ENCODE measurements at places on chromosomes 16 and 17.
A peak's percentile ranks its signal among the peaks of the same experiment; 100 is the strongest.

DNA sequence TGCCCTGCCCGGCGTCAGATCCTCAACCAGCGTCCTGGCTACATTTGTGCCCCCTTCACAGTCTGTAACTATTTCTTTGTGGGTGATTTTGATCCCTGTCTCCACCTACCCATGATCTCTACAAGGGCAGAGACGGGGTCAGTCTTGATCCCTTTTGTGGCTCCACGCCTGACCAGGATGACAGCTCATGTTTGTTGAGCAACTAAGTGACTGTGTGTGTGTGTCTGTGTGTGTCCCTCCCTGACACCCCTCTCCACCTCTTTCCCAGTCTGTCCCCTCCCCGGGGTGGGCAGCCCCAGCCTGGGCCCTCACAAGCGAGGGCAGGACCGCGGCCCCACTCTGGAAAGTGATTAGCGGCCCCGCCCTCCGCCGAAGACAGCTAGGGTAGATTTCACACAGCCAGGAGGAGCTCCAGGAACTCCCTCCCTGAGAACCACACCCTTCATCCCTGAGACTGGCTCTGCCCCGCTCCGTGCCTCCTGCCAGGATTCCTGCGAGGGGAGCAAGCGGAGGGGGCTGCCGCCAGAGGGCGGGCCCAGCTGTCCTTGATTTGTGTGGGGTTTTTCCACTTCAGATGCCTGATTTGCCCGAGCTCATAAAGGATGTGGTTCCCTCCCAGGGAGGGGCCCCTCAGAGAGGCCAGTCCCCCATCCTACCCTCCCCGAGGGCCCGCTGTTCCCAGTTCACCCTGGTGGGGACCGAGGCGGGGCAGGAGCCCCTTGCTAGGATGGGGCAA, 5.3 kb upstream of the HS3ST6 start:
- no peak for DNase-seq

- no peak for DNase-seq
Observed at GRCh38 chr17:42323268-42323773, 35.0 kb downstream of the STAT5A start.

- no peak for DNase-seq
Observed at GRCh38 chr17:14366199-14366598, 65.3 kb downstream of the HS3ST3B1 start.

- DNase-seq = no peak
Observed at GRCh38 chr17:77728871-77729270, 229.6 kb upstream of the TNRC6C start.

DNA sequence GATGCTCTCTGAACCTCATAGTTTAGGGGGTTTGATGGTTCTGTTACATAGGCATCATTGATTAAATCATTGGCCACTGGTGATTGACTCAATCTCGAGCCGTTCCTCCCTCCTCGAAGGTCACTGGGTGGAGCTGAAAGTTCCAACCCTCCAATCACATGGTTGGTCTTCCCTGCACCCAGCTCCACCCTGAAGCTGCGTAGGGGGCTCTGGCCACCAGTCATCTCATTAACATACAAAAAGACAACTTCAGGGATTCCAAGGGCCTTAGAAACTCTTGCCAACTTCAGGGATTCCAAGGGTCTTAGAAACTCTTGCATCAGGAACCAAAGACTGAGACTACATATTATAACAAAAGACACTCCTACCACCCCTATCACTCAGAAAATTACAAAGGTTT, 306.5 kb upstream of the TNRC6C start:
- DNase-seq = no peak

DNA sequence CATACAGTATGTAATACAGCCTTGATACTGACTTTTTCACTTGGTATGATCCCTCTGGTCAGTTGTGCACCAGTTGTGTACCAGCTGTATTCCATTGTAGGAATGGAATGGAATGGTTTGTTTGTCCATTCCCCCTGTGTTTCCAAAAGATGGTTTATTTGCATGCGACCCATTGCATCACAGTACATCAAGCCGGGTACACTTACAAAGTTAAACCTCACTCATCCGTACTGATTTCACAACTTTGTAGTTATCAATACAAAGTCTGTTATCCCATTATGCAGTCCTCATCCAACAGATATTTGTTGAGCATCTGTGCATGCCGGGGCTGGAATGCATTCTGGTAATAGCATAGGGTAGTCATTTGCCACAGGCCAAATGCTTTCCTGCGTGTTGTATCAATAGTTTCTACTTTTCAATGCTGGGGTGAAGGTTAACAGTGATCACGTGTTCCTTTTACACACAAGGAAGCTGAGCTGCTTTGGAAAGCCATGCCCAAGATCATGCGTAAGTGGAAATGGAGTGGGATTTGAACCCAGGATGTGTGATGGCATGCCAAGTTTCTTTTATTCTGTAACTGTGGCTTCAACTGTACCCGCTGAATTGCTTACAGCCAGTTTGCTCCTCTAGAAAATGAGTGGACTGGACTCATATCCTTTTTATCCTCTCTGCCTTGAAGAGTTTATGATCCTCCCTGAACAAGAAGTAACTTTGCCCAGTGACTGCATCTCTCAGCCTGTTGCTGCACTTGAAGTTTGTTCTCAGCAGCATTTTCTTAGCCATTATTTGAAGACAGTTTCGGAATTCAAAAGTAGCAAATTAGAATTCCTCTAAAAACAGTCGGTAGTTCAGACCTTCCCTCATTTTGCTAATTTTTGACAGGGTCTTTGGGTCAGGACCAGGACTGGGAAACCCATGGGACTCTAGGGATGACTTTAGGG, 228.5 kb downstream of the CCDC182 start:
- no peak for DNase-seq

DNA sequence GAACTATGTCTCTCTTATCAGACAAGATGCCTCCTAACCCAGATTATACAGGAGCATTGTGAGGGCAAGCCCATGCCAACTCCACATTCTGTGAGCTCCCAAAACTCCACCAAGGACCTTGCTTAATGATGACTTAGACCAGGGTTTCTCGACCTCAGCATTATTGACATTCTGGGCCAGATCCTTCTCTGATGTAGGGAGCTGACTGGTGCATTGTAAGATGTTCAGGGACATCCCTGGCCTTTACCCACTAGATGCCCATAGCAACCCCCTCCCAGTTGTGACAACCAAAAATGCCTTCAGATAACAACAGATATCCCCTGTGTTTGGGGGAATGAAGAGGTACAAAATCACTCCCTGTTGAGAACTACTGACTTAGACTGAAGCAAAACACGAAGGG, 43.6 kb downstream of the HOXB1 start:
- DNase-seq = no peak

DNA sequence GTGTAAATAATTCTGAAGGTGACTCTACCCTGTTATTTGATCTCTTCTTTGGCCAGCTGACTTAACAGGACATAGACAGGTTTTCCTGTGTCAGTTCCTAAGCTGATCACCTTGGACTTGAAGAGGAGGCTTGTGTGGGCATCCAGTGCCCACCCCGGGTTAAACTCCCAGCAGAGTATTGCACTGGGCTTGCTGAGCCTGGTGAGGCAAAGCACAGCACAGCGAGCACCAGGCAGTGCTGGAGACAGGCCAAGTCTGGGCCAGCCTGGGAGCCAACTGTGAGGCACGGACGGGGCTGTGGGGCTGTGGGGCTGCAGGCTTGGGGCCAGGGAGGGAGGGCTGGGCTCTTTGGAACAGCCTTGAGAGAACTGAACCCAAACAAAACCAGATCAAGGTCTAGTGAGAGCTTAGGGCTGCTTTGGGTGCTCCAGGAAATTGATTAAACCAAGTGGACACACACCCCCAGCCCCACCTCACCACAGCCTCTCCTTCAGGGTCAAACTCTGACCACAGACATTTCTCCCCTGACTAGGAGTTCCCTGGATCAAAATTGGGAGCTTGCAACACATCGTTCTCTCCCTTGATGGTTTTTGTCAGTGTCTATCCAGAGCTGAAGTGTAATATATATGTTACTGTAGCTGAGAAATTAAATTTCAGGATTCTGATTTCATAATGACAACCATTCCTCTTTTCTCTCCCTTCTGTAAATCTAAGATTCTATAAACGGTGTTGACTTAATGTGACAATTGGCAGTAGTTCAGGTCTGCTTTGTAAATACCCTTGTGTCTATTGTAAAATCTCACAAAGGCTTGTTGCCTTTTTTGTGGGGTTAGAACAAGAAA, 5.1 kb downstream of the STH start:
- DNase-seq = no peak

- DNase-seq = no peak
Observed at GRCh38 chr16:67084345-67085028, 25.3 kb upstream of the PHAF1 start.

DNA sequence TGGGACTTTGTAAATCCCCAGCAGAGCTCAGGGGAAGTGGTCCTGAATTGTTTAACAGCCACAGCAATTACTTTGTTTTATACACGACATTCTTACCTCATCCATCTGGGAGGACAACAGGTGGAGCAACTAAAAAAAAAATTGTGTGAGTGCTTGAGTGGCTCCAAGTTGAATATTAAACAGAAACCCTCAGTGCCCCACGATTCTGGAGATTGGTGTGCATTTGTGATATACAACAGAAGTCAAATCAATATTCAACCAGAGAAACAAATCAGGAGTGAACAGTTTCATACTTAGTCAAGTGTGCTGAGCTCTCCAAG, 204.8 kb downstream of the HAPSTR1 start:
- DNase-seq = no peak

DNA sequence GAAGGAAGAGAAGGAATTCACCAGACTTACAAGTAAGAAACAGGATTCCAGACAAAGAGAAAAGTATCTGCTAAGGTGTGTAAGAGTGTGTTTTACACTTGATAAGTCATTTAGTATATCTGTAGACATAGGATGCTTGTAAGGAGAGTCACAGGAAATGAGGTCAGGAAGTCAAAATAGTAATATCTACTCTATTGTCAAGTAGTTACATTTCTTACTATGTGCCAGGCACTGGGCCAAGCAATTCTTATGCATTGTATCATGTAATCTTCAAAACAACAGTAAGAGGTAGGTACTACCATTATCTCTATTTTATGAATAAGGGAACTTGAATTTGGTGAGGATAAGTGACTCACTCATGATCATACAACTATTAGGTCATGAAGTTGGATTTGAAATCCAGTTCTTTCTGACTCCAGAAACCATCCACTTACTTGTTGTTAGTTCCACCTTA, 129.1 kb downstream of the SNX11 start:
- DNase-seq = no peak

DNA sequence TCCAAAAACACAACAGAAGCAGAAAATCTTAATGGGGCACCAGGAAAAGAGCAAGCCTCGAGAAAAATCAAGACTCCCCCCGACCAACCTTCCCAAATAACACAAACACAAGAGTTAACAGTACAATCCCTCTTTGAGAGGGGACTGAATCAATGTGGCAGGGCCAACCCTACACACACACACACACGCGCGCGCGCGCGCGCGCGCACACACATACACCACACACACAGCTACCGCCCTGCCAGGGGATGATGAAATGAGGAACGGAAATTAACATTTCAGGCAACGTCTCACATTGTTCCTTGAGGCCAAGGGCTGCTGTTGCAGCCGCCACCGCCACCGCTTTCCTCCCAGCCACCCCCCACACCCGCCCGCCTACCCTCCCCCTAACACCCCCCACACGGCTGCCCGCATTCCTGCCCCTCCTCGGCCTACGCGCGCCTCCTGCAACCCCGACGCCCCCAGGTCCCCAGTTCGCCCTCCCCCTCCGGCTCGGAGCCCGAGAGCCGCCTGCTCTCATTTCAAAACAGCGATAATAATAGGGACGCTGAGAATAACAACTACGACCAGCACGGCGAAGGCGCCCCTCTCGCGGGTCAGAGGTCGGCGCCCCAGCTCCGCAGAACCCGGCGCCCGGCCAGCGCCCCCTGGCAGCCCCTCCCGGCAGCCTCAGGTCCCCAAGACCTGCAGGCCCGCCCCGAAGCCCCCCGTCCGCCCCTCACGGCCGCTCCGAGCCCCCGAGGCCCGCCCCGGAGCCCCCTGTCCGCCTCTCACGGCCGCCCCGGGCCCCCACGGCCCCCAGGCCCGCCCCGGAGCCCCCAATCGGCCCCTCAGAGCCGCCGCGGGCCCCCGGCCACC, 1.1 kb downstream of the ANKRD11 start:
- DNase-seq = peak; percentile 87

All from AG04449 (cell line).